ENCODE measurements at places on chromosomes 12 and 14. TPM values are rescaled to one million over a fixed set of nuclear protein-coding genes. Genes with fewer than 3 reads are reported as not detected.

Gene SERPINA12
- total RNA-seq: not detected

Gene LMO3
- 50.6 TPM for total RNA-seq

Gene DLST
- 39.3 TPM for total RNA-seq

Gene CAPZA3
- not detected for total RNA-seq

Gene TRIAP1
- 57.0 TPM for total RNA-seq

Gene KRT77
- not detected for total RNA-seq

Gene DEGS2
- total RNA-seq: 0.11 TPM

Gene NPFF
- total RNA-seq: not detected

Gene RPGRIP1
- not detected for total RNA-seq

Gene SERPINA5
- total RNA-seq: not detected

Gene CLEC9A
- not detected for total RNA-seq

Gene NKX2-1
- total RNA-seq: not detected

GRCh38 chr14:106396999-106397398 is 870.6 kb downstream of the TMEM121 start:
- DNase-seq: no peak

DNA sequence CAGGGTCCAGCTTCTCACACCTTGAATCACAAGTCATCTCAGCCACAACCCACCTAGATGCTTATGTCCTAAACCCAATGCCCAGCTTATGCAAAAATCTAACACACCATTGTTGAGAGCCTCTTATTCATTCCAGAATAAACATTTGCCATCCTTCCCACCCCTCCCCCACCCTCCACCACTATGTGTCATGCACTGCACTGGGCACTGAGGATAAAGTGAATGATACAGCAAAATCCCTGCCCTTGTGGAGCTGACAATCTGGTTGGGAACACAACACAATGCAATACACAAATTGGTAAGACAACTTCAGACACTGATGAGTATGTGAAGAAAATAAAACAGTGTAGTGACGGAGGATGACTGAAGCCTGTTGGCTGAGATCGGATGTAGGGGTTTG is 1.4 kb upstream of the GLTP start:
- DNase-seq: no peak

DNA sequence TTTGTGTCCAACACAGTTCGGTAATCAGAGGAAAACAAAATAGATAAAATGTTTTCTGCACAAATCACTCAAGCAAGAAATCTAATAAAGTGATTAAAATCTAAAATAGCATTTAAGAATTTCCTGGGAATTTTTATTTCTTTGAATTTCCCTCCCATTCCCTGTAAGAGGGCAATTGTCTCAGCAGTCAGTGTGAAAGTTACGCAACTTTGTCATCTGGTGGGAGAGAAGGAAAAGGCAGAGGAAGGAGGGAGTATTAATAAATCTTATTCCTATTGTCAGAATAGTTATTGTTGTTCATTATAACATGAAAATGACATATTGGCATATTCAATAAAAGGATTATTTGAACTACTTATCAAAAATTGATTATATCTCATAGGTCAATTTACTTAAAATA is 464.9 kb downstream of the PRKD1 start:
- no peak for DNase-seq

- no peak for DNase-seq
These were observed 1.4 kb upstream of the SUDS3 start for GRCh38 chr12:118374909-118375308.

- DNase-seq: no peak
These were observed 68.3 kb downstream of the SEC23A start for GRCh38 chr14:39034481-39035296.

- DNase-seq: peak; percentile 84
These were observed 539 bp upstream of the HMGA2 start for GRCh38 chr12:65823513-65824375.

DNA sequence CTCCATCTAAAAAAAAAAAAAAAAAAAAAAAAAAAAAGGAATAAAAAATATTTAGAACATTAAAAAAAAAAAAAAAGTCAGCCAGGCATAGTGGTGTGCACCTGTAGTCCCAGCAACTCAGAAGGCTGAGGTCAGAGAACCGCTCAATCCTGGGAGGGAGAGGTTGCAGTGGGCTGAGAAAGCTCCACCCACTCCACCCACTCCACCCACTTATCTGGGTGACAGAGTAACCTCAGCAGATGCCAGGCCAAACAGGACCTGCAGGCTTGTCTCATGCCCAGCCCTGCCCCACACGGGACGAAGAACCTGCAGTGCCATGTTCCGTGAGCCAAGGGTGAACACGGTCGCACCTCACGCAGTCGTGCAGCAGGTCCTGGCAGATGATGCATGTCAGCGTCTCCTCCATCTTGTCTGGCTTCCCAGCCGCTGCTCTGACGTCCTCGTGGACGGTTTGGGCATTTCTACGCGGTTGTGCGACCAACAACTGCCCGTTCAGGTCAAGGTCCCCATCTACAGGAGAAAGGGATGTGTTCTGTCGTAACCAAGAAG is 28.6 kb downstream of the CHFR start:
- DNase-seq: no peak

GRCh38 chr12:123996581-123996980 is 23.6 kb downstream of the ZNF664 start:
- DNase-seq: no peak

- no peak for DNase-seq
These were observed 308.0 kb upstream of the SFSWAP start for GRCh38 chr12:131402781-131403396.

DNA sequence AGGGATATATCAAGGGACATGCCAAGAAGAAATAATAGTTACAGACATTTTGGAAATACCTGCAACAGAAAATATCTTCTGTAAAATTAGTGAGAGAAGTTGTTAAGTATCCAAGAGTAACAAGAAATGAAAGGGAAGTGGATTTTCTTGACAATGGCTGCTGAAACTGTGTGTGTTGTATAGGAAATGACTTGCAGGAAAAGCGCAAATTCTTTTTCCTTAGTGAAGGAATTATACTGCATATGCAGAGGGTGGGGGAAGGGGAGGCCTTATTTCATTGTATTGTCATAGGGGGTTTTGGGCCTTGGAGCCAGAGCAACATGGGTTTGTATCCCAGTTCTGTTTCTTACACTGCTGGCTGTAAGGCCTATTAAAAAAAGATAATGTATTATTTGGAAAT is 84.4 kb upstream of the DDHD1 start:
- no peak for DNase-seq

DNA sequence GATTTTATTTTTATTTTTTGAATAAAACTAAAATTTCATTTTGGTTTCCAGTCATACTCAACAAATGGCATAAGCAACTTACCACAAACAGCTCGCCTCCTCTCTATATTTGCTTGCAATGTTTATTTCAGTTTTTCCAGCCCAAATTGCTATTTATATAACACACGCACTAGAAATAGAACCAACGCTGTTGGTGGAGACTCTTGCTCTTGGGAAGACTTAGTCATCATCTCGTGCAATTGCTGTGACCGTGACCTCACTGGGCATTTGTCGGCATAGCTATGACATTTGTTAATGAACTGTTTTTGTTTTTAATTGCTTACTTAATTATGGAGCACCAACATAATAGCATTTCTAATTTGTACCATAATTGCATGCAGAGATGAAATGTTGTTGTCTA is 153.1 kb upstream of the OTX2 start:
- DNase-seq: peak; percentile 51

DNA sequence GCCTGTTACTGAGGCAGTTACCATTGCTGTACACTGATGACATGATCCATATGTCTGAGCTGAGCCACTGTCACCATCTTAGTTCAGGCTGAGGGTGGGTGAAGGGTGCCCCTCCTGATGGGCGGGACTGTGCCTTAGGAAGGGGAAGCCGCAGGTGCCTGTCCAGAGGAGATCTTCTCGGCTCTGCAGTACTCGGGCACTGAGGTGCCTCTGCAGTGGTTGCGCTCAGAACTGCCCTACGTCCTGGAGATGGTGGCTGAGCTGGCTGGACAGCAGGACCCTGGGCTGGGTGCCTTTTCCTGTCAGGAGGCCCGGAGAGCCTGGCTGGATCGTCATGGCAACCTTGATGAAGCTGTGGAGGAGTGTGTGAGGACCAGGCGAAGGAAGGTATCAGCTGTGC is 3.7 kb downstream of the RNF31 start:
- no peak for DNase-seq

GRCh38 chr14:102192840-102193502 is 53.3 kb downstream of the WDR20 start:
- DNase-seq: no peak

- DNase-seq: no peak
These were observed at the start of gene DNAH10 for GRCh38 chr12:123761841-123762714. TSS of gene DNAH10 (plus strand) at chr12:123762301. CDS start at chr12:123762337, 36 bp downstream.

DNA sequence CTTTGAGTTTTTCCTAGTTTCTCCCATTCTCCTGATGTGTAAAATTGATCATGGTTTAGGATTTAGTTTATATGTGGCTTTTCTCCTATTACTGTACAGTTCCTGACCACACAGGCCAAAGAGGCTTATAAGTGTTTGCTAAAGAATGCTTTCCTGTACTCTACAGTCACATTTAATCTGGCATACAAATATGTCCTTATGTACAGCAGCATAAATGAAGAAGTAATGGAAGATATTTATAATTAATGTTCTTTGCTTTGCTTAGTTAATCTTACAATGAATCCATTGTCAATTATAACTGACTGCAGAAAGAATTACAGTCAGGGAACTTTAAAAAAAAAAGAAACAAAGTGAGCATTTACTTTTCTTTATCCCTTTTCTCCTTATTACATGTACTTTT is 293.9 kb downstream of the KCNC2 start:
- no peak for DNase-seq

- DNase-seq: peak; percentile 36
These were observed 1.3 kb upstream of the ARHGAP5 start for GRCh38 chr14:32075672-32076277.

DNA sequence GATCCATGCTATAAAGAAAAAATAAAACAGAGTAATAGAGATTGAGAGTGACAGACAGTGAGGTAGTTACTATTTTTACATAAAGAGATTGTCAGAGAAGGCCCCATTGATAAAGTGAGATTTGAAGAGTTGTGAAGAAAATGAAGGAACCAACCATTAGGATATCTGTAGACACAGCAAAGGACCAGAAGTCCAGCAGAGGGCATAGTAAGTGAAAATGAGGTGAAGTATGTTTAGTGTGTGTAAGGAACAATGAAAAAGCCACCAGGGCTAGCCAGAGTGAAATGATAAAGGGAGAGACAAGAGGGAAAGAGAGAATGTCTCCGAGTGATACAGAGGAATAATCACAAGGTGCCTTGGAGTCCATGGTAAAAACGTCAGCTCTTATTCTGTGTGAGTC is 411.0 kb downstream of the NELL2 start:
- DNase-seq: no peak

GRCh38 chr14:20732979-20733635 is 12.6 kb upstream of the EDDM3A start:
- no peak for DNase-seq

GRCh38 chr12:126914170-126914793 is 1352.7 kb upstream of the TMEM132C start:
- DNase-seq: no peak

GRCh38 chr12:121086781-121087295 is 45.8 kb upstream of the P2RX7 start:
- no peak for DNase-seq

DNA sequence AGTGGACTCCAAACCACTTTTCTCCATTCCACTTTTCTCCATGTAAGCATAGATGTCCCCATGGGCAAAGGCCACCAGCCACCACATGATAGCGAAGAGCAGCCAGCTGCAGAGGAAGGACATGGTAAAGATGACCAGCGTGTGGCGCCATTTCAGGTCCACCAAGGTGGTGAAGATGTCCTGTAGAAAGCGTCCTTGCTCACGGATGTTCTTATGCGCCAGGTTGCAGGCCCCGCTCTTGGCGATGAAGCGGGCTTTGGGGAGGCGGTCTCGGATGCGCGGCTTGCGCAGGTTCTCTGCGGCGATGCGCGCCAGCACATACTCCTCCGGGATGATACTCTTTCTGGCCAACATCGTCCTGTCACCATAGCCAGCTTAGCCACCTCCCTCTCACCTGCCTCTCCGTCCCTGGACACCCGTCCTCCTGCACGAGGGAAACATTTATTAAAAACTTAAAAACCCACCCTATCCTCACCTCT is 1.2 kb downstream of the KCNJ8 start:
- no peak for DNase-seq

DNA sequence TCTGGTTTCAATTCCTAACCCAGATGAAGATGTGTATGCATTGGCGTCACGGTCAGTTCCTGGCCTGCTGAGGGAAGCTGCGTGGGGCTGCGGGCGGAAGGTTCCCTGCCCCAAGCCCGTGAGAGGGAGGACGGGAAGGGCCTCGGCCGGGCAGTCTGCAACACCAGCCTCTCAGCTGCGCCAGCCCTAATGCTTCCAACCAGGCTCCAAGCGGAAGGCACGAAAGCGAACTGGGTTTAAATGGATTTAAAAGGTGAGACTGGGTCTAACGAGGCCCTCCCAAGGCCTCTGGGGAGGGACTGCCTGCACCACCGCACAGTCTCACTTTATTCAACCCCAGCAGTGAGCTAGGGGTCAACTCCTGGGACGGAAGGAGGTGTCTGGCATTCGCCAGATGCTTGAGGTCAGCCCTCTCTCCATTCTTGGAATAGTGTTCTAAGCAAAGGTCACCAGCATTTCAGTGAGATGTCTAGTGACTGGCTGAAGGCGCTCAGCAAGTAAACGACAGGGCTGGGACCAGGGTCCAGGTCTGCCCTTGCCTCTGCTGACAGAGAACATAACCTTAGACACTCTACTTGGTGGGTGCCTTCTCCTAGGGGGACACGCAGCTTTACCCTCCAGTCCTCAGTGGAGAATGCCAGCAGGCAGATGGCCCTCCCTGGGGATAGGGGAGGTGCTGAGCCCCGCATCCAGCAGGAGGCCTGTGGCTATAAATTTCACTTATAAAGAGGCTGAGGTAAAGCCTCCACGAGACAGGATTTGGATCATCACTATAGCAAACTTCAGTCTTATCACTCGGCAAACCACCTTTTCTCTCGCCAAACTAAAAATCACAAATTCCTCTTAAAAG is 92.2 kb downstream of the PIWIL1 start:
- no peak for DNase-seq

- DNase-seq: peak; percentile 82
These were observed 3.4 kb downstream of the GPR84 start for GRCh38 chr12:54360717-54361456.

DNA sequence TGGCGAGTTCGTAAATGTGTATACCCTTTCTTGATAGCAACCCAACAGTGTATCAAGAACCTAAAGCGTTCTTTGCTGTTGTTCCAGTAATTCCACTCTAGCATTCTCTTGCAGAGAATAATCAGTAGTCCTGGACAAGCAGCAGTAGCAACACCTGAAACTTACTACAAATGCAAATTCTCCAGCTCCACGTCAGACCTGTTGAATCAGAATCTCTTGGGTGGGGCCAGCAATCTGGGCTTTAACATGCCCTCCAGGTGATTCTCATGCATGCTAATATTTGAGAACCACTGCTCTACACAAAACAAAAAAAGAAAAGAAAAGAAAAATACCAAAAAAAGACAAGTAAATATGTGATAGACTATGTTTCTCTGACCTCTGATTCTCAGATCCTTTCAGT is 10.1 kb downstream of the PTGDR start:
- no peak for DNase-seq

Measured in myocyte (in vitro differentiated cells).